ENCODE measurements at places on chromosomes 1 and 21.
A peak's percentile ranks its signal among the peaks of the same experiment; 100 is the strongest.

DNA sequence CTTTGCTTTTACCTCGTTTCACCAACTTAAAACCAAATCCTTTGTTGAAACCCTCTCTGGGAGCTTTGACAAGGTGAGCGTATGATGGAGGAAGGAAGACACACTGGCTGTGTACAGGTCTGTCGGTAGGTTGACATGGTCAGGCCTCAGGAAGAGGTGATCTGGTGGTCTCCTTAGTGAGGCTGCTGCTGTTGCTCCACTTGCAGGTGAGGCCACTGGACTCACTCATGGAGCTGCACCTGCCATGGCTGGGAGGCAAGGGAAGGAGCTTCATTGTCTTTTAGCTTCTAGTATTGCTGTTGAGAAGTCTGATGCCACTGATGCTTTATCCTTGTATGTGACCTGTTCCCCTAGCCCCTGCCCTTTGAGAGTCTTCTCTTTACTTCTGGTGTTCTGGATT lies 35.7 kb downstream of the TENT5C start:
- no peak for DNase-seq

GRCh38 chr1:232186931-232187330 lies 443.0 kb downstream of the SIPA1L2 start:
- DNase-seq: no peak

GRCh38 chr21:26447932-26448475 lies 125.1 kb downstream of the CYYR1 start:
- no peak for DNase-seq

DNA sequence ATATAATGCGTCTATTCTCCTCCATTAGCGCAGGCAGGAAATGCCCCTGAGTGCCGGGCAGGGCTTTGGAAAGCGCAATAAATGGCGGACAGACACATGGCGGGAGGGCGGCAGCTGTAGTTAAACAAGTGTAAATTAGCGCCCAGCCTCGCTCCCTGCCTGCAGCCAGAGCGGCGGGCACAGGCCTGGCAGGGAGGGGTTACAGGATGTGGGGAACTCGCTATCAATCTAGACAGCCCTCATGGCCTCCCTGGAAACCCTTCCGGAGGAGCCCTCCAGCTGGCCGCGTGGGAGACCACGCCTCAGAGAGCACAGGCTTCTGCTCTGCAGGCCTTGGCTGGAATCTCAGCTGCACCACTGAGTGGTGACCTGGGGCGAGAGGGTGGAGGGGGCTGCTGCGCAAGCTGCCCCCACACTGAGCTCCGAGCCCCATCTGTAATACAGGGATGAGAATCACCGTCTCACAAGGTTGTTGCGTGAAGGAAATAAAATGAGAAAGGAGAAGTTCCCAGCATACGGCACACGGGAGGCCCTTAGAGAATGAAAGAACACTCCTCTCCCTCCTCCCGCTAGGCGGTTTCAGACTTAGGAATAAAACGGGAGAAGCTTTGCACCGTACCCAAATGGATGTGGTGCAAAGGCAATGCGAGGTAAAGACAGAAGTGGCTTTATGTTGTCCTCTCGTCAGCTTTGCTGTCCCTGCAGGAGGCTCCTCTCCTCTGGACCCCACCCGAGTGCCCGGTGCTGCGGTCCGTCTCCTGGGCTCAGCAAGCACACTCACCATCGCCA lies 167.2 kb upstream of the POU3F1 start:
- no peak for DNase-seq

DNA sequence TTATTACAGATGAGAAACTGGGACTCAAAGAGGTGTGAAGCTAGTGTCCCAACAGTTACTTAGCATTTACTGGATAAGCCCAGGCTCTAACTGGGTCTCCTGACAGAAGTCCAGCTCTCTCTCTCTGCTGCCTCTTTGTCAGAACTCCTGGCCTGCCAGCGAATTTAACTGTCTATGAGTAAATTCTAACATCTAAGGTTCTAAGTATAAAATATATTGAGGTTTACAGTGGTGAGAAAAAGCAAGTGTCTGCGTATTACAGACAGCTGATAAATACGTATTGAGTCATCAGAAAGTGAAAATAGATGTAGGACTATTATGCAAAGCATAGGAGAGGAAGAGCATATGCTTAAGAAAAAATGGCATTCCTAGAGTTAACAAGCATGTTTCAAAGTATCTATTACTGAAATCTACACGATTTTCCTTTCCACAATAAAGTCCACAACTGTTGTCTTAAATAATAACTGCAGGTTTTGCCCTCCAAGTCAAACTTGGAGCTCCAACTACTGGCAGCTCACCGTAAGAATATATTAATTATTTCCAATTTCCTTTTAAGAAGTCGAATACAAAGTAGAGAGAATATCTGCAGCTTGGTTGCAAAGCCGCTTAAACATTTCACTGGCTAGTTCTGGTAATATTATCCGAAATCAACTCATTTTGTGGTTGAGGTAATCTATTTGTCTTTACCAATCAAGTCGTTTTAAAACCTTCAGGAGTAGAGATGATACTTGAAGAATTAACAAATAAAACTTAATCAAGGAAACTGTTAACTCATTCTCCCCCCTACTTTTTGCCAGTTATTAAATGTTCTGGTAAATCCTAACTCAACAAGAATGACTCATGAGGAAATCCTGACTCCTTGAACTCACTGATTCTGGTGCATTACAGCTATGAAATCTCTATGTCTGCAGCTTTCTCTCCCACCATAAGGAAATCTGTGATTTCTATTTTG lies 1.4 kb upstream of the RGS2 start:
- peak; percentile 33 for DNase-seq

- DNase-seq: no peak
These were observed 27.8 kb downstream of the FBXO42 start for GRCh38 chr1:16324456-16324890.

GRCh38 chr1:224736619-224737352 lies 120.7 kb downstream of the CNIH3 start:
- DNase-seq: no peak

DNA sequence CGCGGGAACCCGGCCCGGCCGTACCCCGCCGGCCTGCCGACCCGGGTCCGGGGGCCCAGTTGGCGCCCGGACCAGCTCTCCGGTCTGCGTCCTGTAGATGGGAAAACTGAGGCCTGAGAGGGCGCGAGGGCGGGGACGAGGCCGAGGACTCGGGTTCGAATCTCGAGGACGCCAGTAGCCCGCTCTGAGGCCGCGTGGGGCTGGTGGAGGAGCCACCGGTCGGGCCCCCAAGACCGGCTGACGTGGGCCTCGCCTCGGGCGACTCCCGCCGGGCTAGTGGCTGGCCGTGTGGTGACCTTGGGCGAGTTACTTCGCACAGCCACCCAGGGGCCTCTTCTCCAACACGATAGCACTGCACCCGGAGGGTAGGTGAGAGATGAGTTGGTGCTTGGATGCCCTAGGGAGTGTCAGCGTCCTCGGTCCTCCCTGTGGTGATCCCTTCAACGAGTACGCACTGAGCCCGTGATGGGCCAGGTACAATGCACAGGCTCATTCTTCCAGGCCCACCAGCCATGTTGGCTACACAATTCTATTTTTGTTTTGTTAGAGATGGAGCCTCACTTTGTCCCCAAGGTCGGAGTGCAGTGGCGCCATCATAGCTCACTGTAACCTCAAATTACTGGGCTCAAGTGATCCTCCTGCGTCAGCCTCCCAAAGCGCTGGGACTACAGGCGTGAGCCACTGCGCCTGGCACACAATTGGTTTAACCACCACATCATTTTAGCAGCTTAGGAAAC lies 404 bp upstream of the SCMH1 start:
- no peak for DNase-seq

GRCh38 chr1:150321826-150322166 lies 463 bp downstream of the PRPF3 start:
- DNase-seq: peak; percentile 7

DNA sequence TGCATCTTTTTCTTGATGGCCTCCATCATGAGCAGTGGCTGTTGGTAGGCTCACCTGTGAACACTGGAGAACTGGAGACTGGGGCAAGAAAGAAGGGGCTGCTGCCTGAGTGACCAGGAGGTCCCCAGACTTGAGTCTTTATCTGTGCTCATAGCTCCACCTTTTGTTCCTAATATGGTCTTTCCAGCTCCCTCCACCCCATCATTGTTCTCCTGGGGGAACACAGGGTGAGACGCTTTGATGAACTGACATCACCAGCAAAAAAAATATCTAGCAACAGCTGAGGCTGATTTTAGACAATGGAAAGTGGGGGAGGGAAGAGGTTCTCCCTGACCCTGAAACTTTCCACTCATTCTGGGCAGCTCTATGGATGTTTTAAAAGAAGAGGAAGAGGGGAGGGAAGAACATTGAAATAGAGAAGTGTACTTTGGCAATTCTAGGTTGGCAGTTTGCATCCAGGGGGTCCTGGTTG lies at the start of gene TPM3:
Gene TPM3 (minus strand): TSS at position 111 of the 472 bp plus-strand sequence. CDS start 82 bp downstream, at position 29.
- no peak for DNase-seq

- no peak for DNase-seq
These were observed 648.5 kb upstream of the PKN2 start for GRCh38 chr1:88035578-88035977.

DNA sequence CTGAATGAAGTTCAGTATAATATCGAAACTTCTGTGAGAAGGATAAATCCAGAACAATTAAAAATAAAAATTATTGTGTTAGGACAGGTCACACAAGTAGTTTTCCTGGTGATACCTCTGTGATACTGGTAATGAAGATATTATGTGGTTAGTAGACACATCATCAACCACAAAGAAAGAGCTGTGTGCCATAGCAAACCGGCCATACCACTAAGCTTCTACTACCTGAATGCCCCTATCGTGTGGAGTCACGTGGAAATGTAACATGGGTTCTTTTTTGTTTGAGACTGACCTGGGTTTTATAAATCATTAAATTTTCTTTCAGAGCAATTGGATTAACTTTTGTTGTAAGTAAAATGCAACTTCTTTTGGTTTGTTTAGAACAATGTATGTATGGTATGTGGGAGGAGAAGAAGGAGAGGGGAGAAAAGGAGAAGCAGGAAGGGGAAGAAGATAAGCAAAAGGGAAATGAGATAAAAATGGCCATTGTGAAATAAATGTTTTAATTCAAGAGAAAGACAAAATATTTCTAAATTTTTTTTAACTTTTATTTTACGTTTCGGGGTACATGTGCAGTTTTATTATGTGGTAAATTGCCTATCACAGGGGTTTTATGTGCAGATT lies 58.2 kb upstream of the LRRC8B start:
- no peak for DNase-seq

DNA sequence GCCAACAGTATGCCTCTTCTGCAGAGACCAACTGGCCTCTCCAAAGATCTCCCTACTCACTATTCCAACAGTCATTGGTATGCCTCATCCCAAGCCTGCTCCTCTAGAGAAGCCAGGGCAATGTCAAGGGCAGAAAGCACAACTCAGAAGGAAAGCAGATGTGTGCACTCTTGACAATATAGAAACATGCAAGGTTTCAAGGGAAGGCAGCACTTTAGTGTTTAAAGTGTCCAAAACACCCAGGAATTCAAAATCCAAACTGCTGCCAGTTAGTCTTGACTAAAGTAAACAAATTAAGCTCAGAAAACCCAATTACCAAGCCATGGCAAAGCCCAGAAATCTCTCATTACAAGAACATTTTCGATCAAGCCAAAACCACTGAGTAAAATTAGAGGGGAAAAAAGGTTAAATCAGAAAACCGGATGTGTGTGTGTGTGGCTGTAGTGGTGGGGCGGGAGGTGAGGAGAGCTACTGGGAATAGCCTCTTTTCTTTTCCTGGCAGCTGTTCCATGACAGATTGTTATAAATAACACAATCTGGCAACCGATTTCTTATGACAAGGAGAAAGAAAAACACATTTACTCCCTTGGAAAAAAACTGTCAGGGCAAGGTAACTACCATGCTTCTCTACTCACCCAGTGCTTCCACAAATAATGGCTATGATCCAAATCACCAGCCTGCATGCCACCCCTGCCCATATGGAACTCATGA lies 39.2 kb downstream of the EIF2B3 start:
- no peak for DNase-seq

DNA sequence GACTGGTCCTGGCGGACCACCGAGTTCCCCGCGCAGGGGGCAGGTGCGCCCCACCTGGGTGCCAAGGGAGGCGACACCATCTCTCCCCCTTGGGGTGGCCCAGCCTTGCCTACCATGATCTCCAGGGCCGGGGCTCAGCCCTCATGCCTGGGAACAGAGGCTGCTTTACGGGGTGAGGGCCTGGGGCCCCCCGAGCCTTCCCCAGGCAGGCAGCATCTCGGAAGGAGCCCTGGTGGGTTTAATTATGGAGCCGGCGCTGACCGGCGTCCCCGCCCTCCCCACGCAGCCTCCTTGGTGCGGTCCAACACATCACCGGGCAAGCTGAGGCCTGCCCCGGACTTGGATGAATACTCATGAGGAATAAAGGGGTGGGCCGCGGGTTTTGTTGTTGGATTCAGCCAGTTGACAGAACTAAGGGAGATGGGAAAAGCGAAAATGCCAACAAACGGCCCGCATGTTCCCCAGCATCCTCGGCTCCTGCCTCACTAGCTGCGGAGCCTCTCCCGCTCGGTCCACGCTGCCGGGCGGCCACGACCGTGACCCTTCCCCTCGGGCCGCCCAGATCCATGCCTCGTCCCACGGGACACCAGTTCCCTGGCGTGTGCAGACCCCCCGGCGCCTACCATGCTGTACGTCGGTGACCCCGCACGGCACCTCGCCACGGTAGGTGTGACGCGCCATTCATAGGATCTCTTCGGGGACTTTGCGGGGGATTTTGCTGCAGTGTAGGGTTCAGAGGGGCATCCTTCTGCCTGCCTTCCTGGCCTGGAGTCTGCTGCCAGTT lies 38.2 kb downstream of the TP73 start:
- no peak for DNase-seq

GRCh38 chr1:40248412-40248811 lies 675 bp downstream of the TMCO2 start:
- no peak for DNase-seq

GRCh38 chr1:48610628-48611542 lies 138.9 kb upstream of the SPATA6 start:
- no peak for DNase-seq

GRCh38 chr1:229260297-229260696 lies 10.6 kb upstream of the RAB4A start:
- no peak for DNase-seq

DNA sequence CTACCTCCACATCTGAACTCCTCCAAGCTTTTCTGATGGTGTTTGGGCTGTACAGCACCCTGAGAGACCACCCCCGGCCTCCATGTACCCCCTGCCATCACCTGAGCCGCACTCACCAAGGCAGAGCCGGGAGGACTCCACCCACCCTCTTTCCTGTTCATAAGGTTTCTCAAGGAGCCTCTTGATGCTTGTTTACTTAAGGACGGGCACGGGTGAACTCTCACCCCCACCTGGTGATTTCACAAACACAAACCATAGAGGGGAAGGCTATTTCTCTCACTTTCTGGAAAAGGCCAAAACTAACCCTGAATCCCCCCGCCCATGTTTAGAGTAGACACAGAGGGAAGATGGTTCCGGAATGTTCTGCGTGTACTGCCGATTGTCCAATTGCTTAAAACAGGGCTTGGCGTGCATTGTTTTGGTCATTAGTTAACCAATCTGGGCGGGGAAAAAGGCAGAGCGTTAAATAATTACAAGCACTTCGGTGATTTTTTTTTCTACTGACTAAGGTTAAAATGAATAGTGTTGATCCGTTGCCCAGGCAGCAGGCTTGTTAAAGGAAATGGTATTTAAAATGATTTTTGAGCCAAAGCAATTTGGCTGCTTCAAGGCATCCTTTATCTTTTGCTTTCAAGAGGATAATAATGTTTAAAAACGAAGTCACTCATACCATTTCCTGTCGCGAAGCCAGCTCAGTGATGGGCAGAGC lies 279.8 kb upstream of the VAMP3 start:
- no peak for DNase-seq

Measured in central memory CD4-positive, alpha-beta T cell (primary cell).